SK-N-SH (cell line): ENCODE measurements at places on chromosomes 6 and 20.
A peak's percentile ranks its signal among the peaks of the same experiment; 100 is the strongest.

GRCh38 chr20:44465001-44465560 lies 10.6 kb upstream of the TTPAL start:
- DNase-seq = no peak

DNA sequence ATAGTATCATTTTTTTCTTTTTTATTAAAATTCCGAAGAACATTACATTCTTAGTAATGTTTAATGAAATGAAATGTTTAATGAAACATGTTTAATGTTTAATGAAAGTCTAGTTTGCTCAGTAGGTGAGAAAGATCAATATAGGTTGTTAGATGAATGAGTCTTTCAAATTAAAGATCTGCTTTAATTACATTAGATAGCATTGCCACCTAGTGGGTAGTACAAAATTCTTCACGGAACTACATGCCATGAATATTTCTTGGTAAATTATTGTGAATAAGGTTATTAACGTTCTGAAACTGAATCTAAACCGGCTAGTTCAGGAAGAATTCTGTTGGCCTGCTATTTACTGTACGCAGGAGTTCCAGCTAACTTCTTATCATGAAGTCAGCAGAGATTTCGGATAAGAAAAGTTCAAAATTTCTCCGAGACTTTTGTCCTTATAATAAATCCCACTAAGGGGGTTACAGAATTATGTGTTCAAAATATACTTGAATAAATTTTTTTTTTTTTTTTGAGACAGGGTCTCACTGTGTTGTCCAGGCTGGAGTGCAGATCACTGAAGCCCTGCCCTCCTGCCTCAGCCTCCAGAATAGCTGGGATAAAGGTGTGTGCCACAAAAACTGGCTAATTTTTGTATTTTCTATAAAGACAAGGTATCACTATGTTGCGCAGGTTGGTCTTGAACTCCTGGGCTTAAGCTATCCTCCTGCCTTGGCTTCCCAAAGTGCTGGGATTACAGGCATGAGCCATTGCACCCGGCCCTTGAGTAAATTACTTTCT lies 7.9 kb upstream of the GMNN start:
- DNase-seq = peak; percentile 36

DNA sequence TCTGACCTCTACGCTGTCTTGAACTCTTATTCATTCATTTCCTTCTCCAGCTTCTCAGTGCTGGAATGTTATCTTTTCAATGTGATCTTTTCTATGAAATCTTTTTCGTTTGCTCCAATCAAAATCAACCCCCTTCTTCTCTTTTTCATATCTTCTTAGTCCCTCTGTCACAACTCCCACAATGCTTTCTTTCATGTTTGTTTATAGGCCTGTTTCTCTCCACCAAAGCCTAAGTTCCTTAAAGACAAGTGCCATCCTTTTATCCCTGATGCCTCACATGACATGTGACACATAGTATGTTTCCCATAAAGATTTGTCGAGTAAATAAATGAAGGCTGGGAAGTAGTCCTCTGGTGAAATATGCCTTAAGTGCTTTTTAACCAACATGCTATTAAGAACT lies 38.1 kb downstream of the CRYBG1 start:
- DNase-seq = no peak

DNA sequence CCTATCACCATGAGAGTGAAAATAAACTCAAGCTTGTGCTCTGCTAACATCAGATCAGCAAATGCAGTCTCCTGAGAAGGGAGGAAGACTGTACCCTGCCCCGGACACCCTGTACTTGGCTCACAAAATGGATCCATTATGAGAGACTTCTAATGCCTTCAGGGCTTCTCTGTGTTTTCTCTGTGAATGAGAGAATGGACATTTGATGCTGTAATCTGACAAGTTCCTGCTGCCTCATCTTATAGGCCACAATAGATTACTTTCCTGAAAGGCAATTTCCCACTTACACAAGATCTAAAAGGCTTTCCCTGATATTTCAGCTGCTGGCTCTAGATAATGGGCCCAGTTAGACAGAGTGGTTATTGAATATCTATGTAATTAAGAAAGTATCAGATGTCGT lies 117.2 kb downstream of the OTOR start:
- DNase-seq = peak; percentile 9

DNA sequence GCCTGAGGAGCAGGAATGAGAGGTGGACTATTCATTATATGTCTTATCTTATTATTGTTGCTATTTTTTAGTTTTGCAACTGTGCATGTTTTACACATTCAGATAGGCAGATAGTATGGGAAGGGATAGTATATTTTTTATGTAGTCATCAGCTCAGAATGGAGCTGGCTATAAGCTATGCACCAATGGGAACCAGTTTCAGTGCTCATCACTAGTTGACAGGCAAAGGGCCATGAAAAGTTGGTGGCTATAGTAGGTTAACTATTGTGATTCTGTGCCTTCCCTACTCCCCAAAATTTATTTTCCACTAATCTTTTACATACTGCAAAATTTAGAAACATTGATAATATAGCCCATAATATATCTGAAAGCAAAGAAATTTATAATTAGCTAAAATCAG lies 5.3 kb upstream of the UBD start:
- DNase-seq = no peak

DNA sequence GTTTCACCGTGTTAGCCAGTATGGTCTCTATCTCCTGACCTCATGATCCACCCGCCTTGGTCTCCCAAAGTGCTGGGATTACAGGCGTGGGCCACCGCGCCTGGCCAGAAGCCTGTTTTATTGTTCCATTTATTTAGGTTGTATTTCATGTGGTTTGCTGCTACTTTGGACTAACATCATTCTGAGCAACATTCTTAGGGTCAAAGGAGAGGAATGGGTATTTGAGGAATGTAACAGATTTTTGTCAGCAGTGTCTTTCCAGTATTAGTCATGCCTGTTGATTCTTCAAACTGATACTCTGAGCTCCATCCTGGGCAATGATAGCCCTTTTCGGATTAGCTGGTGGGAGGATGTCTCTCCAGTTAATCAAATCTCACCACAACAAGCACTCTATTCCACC lies 213.0 kb upstream of the CITED2 start:
- no peak for DNase-seq

DNA sequence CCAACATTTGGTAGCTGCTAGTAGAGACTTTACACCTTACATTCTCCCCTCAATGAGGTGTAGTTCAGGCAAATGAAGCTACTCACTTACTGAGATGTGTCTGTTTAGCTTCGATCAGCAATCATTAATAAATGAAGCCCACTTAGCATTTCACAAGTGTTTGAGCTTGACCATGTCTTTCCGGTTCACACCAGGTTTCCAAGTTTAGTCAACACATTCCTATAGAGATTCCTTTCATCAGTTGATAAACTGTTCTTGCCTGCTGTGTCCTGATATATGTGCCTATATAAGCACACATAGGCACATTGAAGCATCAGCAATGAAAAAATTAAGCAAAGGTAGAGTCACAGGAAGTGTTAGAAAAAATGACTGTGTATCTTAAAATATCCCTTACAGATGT lies 150.0 kb downstream of the BTBD3 start:
- no peak for DNase-seq

DNA sequence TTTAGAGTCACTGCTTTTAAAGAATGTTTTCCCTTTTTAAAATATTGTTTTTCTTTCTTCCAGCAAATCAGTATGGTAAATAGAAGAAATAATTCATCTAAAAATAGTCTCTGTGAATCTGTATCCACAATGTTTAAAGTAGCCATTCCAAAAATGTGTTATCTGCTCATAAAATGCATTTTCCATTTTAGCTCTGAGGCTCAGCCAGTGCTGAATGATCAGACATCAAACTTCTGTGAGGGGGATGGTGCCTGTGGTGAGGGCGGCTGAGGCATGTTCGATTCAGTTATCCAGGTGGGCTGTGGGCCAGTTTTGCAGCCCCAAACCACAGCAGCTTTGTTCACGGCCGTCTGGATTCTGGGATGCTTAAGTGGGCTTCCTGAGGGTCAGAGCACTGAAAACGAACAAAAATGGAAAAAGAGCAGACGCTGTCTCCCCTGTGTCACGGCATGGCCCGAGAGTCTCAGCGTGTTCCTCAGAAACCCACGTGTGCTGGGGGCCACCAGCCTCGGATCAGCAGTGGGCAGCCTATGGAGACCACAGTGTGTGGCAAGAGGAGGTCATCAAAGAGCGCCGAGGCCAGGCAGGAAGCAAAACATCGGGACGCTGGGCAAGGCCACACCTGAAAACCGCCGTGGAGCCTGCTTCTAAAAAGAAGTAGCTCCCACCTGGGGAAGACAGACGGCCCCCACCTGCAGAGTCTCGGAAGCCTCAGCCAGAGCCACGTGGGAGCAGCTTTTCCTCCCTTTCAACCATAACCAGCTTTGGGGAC lies 134.9 kb upstream of the THBS2 start:
- DNase-seq = no peak

DNA sequence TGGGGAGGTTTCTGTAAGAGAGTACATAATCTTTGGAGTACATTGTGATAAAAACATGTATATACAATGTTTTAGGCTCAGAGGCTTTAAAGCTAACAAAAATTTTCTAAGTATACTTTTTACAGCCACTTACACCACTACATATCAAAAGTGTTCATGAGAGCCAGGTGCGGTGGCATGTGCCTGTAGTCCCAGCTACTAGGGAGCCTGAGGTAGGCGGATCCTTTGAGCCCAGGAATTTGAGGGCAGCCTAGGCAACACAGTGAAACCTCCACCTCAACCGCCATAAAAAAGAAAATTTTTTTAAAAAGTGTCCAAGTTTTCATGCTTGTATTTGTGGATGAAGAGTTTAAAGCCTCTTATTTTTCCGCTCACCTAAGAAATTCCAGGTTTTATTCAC lies 22.5 kb downstream of the SNX3 start:
- DNase-seq = no peak

DNA sequence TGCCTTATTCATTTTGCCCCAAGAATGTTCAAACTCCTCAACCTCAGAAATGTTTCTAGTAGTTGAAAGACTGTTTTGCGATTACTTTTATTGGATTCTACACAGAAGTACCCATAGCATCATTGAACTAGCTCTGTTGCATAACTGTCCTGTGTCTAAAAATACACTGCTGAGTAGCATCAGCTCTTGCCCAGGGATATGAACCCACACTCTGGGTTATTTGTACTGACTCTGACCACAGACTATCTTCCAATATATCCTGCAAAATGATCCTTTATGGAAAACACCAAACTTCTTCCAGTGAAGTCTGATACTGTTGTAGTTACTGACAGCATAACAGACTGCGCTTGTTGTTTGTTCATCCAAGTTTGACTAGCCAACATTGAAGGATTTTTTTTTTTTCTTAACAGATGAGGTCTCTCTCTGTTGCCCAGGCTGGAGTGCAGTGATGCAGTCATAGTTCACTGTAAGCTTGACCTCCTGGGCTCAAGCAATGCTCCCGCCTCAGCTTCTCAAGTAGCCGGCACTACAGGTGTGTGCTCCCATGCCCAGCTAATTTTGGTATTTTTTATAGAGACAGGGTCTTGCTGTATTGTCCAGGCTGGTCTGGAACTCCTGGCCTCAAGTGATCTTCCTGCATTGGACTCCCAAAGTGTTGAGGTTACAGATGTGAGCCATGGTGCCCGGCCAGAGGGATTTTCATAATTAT lies 49.9 kb downstream of the TULP4 start:
- no peak for DNase-seq

DNA sequence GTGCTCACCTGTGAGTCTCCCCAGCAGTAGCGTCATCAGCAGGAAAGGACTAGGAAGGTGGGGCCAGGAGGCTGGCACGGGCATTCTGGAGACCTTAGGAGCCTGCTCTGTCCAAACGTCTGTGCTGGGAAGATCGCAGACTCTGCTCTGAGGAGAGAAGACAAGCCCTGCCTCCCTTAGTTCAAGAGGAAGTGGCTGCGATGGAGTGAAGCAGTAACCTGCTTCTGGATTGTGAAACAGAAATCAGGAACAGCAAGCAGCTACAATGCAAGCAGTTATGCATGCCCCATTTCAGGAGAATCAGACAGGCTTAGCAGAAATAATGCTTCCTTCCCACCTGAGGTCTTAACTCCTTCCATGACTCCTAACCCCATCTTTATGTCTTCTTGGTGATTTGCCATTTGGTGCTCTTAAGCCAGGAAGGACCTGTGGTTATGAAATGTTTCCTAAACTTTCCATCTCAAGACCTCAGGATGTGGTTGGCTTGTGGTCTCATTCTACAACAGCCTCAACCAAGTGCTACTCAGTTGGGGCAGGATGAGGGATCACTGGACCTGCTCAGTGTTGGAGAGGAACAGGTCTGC lies at the start of gene SIRPB1:
Gene SIRPB1, minus strand, starts transcription at position 149 of the 584 bp plus-strand sequence. Its CDS starts 65 bp downstream, at position 84.
- DNase-seq = no peak

DNA sequence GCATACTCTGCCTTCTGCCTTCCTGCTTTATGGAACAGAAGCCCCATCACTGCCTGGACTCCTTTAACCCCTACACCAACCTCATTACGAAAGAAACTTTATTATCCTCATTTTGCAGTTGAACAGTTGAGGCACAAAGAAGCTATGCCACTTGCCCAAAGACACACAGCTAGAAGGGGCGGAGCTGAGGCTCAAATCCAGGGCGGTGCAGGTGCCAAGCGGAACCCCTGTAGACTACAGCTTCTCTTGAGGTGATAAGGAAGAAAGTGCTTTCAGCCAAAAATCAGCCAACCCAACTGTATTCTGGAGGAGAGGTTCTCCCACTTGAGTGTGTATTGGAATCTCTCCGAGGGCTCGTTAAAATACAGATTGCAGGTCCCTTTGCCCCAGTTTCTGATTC lies 90.5 kb downstream of the PRND start:
- DNase-seq = no peak

DNA sequence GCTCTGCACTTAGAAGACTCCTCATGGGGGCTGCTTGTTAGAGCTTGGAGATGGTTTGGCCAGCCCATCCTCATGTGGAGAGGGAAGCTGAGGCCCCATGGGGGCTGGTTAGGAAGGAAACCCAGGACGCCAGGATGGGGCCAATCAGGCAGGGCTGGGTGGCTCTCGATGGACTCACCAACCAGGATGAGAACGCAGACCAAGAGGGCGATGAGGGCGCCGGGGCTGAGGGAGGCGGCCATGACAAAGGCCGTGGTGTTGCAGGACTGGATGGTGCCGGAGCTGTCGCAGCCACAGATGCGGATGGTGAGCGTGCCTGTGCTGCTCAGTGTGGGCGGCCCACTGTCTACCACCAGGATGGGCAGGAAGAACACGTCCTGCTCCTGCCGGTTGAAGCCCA lies 59.7 kb downstream of the CD40 start:
- no peak for DNase-seq
